ENCODE measurements at places on chromosomes 1 and 21. TPM values are rescaled to one million over a fixed set of nuclear protein-coding genes. Genes with fewer than 3 reads are reported as not detected.

DNA sequence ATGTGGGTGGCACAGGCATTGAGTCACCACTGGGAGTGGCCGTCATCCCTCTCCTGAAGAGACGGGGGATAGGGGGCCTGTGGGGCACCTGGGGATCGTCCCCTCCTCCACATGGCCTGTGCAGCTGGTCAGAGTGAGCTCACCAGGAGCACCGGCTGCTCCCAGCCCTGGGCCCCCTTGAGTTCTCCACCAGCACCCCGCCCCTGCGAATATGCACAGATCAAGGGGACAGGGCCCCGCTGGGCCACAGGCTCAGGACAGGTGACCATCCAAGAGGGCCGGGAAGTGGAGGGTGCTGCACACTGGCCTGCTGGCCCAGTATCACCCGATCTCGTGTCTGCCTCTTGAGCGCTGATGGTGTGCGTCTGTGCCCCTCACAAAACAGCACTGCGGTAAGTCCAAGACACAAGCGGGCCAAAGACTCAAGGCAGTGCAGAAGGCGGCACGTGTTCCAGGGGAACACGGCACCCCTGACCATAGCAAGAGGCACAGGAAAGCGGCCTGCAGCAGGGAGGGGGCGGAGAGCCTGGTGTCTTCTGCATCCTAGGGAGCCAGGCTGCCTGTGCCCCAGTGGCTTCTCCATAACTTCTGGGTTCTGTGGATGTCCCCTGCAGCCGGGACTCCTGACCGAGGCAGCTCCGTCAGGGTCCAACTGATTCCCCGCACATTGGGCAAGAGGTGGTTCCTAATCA is 18.1 kb upstream of the TSPEAR start:
- no peak for DNase-seq

DNA sequence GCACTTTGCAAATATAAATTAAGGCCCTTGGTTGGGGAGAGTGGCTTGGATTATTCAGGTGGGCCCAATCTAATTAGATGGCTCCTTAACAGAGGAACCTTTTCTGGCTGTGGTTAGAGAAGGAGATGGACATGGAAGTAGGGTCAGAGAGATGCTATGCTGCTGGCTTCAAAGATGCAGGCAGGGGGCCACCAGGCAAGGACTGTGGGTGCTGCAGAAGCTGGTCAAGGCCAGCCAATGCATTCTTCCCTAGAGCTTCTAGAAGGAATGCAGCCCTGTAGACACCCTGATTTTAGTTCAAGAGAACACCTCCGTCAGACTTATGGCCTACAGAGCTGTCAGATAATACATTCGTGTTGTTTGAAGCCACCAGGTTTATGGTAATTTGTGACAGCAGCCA is 3.7 kb upstream of the TMEM9 start:
- DNase-seq: no peak

DNA sequence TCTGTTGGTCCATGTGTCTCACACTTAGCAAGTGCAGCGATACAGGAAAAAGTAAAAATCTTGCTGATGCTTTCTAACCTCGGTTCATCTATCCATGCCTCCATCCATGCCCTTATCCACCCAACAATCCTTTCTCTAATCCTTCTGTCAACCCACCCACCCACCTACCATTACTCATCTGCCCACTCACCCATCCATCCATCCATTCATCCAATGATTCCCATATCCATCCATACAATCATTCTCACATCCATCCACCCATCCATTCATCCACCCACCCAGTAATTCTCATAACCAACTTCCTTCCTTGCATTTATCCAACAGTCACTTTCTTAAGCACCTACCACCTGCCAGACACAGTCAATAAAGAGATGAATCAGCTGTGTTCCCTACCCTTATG is 6.1 kb upstream of the IGSF21 start:
- DNase-seq: no peak

DNA sequence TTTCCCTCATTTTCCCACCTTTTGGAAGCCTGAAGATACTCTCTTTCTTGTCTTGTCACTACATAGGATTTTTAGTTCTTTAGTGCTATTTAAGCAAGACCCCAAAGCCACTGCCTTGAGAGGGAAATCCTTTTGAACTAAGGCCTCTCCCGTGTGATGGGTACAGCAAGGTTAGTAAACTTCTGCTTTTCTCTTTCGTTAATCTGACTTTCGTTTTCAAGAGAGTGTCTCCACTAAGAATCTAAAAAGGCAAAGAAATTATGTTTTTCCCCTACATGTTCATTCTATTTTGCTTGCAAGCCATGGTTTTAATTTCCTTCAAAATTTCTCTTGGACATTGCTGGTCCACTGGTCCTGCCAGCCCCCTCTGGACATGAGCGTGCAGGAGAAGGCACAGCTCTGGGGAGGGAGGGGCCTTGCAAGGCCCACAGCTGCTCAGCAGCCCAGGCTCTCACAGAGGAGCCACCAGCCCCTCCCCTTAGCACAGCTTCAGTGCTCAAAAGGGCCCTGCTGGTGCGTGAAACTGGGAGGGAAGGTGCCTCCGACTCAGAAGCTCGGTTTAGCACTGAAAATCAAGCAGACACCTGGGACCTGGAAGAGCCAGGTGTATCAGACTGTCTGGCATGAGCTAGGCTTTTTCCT is 210.9 kb upstream of the GALNT2 start:
- peak; percentile 67 for DNase-seq

- DNase-seq: no peak
Measured at GRCh38 chr1:22039594-22040285, 12.8 kb upstream of the CDC42 start.

DNA sequence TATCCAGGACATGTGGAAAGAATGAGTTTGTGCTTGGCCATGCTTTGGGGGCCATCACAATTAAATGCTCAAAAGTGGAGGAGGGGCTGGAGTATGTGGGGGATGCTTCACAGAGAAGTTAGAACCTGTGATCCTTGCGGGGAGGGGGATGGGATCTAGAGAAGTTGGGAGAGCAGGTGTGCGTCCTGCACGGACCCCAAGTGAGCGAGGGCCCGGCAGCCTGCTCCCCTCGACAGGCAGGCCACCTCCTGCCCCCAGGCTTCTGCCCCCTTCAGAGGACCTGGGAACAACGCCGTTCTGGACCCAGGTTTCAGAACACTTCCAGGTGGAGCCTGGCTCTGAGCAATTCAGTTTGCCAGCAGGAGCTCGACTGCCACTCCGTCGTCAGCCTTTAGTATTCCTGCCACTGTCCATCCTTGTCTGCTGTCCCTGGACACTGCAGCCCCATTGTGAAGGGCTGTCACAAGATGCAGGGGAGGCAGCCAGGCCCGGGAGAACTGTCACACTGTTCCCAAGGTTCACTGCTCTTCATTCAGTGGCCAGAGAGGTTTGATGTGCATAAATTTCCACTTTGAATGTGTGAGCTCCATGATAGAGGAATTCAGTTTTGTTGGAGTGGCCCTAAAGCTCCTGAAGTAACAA is 112.2 kb downstream of the DHRS3 start:
- DNase-seq: no peak

DNA sequence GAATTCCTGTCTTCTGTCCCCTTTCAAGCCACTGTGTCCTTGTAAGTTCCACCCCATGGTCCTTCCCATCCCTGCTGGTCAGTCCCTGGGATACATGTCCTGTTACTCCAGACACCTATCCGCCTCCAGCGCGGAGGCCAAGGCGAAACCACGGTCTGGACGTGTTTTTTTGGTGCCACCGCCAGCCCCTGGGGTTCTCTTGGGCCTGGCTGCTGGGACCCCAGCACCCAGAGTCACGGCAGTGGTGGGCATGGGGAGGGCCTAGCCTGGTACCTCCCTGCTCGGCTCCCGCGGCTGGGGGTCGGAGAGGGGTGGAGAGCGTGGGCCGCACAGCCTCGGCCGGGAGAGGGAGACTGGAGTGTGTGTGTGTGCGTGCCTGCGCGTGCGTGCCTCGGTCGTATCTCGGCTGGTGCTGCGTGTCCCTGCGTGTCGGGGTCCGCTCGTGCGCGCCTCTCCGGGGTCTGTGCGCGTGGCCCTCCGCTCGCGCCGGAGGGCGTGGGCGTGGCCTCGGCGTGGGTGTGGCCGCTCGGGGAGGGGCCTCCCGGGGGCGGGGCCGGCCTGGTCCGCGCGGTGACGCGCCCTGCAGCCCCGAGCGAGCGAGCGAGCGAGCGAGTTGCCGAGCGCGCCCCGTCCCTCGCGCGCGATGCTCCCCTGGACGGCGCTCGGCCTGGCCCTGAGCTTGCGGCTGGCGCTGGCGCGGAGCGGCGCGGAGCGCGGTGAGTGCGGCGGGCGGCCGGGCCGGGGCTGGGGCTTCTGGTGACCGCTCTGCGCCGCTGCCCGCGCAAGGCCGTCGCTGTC is at the start of gene VWA1:
Gene VWA1 (plus strand): TSS at position 585 of the 798 bp plus-strand sequence. CDS start 59 bp downstream, at position 644.
- DNase-seq: no peak

- no peak for DNase-seq
Measured at GRCh38 chr1:13535227-13535626, 21.4 kb upstream of the LRRC38 start.

DNA sequence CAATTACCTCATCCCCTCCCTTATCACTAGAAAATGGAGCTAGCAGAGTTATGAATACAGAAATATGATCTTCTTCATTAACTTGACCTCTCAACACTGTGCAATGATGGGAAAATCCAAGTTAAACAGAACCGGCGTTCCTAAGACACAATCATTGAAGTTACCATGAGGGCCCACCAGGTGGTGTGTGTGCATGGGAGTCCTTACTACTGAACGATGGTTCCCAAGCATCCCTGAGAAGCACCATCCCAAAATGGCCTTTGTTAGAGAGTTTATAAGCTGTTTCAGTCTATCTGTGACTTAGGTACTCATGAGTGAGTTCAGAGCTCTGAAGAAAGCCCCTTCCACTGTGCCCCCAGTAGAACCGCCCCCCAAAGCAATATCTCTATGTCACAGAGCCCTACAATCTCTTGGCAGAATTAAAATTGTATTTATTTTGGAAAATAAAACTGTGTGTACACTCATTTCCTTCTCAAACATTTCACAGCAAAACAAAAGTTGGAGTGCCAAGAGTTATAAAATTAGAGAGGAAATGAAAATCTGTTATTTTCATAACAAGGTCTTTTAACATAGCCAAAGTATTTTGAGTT is 56.8 kb downstream of the PLD5 start:
- peak; percentile 70 for DNase-seq

Gene DHX9
- total RNA-seq: 113 TPM

Gene ELAVL4
- total RNA-seq: not detected

Gene ADAMTS1
- 23.0 TPM for total RNA-seq

- peak; percentile 85 for DNase-seq
Measured at GRCh38 chr1:151547119-151547899, 7.2 kb downstream of the TUFT1 start.

Gene KIF14
- 0.36 TPM for total RNA-seq

Gene GOLT1A
- total RNA-seq: not detected

Gene CCDC185
- total RNA-seq: not detected

GRCh38 chr1:185906186-185906585 is 172.0 kb downstream of the HMCN1 start:
- no peak for DNase-seq

Gene TCHHL1
- total RNA-seq: not detected

DNA sequence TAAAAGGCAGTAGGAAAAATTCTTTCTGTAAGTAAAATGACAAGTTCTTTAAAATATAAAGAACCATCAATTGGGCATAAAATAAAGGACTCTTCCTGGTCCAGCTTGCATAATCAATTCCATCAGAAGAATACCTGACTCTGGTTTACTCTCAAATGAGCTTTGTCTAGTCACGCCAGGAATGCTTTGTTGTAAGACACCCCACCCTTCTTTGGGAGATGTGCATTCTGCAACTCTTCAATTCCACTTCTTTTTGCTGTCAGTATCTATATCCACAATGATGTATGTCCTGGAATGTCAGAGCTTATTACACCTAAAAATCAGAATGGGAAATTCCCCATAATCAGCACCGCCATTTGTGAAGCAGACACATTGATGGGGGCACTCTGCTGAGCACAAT is 76.1 kb downstream of the PTPN14 start:
- DNase-seq: no peak

Gene LENEP
- not detected for total RNA-seq

DNA sequence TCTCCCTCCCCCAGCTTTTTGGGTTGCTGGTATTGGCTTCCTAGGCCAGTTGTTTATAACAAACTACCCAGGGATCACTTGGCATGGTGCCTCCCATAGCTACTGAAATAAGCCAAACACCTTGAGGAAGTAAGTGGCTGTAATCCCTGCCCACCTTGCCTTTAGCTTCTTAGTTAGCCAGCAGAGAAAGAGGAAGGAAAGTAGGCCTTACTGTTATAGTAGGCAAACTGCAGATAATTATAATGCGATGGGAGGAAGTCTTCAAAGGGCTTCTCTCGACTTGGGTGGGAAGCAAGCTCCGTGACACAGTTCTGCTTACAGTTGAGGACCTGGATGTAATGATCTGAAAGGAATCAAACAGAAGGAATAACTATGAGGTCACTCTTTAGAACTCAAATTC is 8.2 kb downstream of the P3H1 start:
- no peak for DNase-seq

GRCh38 chr1:154493276-154493675 is 8.7 kb upstream of the TDRD10 start:
- no peak for DNase-seq

GRCh38 chr1:61642475-61643232 is 82.3 kb downstream of the TM2D1 start:
- no peak for DNase-seq

DNA sequence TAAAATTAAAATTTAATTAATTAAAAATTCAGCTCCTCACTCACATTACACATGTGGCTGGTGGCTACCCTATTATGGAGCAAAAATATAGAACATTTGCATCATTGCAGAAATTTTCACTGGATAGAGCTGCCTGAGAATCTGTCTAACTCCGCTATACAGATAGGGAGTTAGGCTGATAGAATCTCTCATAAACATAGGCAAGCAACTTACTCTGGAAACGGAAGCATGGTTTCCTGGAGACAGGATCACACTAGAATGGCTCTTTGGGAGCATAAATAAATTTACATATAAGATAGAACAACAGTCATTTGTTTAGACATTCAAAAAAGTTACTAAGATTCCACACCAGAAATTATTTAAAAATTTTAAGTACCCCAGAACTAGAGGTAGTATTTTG is 12.2 kb upstream of the LAMC2 start:
- no peak for DNase-seq

- DNase-seq: no peak
Measured at GRCh38 chr1:90729504-90730242, 12.6 kb upstream of the BARHL2 start.

- DNase-seq: peak; percentile 48
Measured at GRCh38 chr1:229597877-229598276, 28.0 kb downstream of the TAF5L start.

Gene C1orf94
- not detected for total RNA-seq

DNA sequence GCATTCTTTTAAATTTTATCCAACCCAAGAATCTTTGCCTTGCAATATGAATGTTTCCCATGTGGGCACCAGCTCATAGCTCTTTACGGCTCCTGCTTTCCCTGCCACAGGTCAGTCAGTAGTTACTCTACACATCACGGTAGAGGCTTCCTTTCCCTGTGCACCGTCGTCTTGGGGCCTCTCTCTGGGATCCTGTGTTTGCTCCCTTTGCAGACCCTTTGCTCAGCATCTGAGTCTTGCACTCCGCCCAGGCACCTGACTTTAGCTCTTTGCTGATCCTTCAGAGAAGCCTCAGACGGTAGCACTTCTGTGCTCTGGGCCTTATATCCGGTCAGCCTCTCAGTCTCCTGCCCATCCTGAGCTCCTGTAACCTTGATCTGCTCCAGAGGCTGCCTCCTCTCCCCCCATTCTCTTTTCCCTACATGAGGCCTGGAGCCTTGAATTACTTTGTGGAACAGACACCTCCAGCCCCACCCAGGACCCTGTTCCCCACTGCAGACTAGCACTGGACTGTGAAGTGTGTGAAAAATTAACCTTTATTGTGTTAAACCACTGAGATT is 183.5 kb upstream of the HMGB4 start:
- DNase-seq: no peak

All from myocyte (in vitro differentiated cells).